ENCODE measurements at places on chromosomes 3 and 15. TPM values are rescaled to one million over a fixed set of nuclear protein-coding genes. Genes with fewer than 3 reads are reported as not detected.

PFKFB4 gene
- total RNA-seq: 59.9 TPM

TADA3 gene
- 31.6 TPM for total RNA-seq

CXCR6 gene
- total RNA-seq: 1.2 TPM

IQCF5 gene
- total RNA-seq: not detected

SYNPR gene
- not detected for total RNA-seq

NR2F2 gene
- not detected for total RNA-seq

OXSM gene
- 13.2 TPM for total RNA-seq

TMEM87A gene
- 55.1 TPM for total RNA-seq

SI gene
- not detected for total RNA-seq

C3orf49 gene
- not detected for total RNA-seq

DNAJB8 gene
- not detected for total RNA-seq

SIN3A gene
- 120 TPM for total RNA-seq

PCOLCE2 gene
- not detected for total RNA-seq

DUSP7 gene
- 40.4 TPM for total RNA-seq

CHRM5 gene
- total RNA-seq: not detected

AP3B2 gene
- total RNA-seq: 0.56 TPM

SSUH2 gene
- not detected for total RNA-seq

TMEM40 gene
- total RNA-seq: 1.1 TPM

LRRC34 gene
- 0.65 TPM for total RNA-seq

MRAS gene
- 2.4 TPM for total RNA-seq
